ENCODE measurements at places on chromosomes 2 and 18. TPM values are rescaled to one million over a fixed set of nuclear protein-coding genes. Genes with fewer than 3 reads are reported as not detected.

GRCh38 chr2:39403311-39403710 lies 33.8 kb downstream of the MAP4K3 start:
- H3K36me3 ChIP-seq: no peaks in the 10 kb centered on the region
- no peak overlapping the region for H3K4me3 ChIP-seq
- no peaks in the 10 kb centered on the region for H3K27me3 ChIP-seq
- DNase-seq: no peak

- no peaks in the 10 kb centered on the region for H3K36me3 ChIP-seq
- no peak overlapping the region for H3K27ac ChIP-seq
- no peaks in the 10 kb centered on the region for H3K27me3 ChIP-seq
- no peak for DNase-seq
Measured at GRCh38 chr2:224208007-224208406, 168.9 kb upstream of the SERPINE2 start.

- no peaks in the 10 kb centered on the region for H3K27me3 ChIP-seq
- H3K4me3 ChIP-seq: no peak overlapping the region
- H3K36me3 ChIP-seq: no peaks in the 10 kb centered on the region
Measured at GRCh38 chr2:23221236-23221635, 163.7 kb upstream of the KLHL29 start.

DNA sequence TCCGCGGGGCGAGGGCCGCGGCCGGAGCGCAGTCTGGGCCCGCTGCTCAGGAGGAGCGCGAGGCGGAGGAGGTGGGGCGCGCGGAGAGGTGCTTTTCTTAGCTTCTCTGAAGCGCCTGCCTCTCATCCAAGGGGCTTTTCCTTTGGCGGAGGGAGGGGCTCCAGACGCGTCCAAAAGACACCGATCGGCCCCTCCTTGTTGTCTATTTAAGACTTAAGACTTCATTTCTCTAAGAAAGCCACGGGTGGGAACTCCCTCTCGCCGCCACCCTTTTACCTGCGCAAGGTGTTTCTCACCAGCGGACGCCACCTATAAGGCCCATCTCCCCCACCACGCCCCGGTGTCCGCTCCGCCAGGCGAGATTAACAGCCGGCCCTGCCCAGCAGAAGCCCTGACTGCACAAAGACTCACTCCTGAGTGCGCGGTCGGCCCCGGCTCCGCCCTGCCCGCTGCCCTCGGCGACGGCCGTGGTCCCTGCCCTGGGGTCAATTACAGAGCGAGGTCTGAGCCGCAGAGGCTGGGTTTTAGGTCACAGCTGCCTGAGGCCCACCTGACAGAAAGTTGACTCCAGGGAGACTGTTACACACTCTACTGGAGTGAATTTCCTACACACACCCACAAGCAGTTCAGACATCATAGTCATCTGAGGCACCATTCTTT lies at the start of gene DSC2:
DSC2 (minus strand) TSS at position 397 of the 660 bp plus-strand sequence. CDS start 450 bp downstream, outside the sequence.
- no peak within 1 kb of the TSS for H3K4me3 ChIP-seq
- no peaks in the 10 kb centered on the region for H3K36me3 ChIP-seq
- peak within 1 kb of the TSS; percentile 74 for H3K27ac ChIP-seq
- H3K27me3 ChIP-seq: no peaks in the 10 kb centered on the region

GRCh38 chr2:20672201-20672951 lies 5.4 kb downstream of the GDF7 start:
- H3K27me3 ChIP-seq: peaks cover 39% of the 10 kb centered on the region
- peaks cover 7% of the 10 kb centered on the region for H3K4me1 ChIP-seq
- no peak overlapping the region for H3K27ac ChIP-seq
- DNase-seq: no peak
- H3K36me3 ChIP-seq: no peaks in the 10 kb centered on the region
- no peak overlapping the region for H3K4me3 ChIP-seq

GRCh38 chr2:171271971-171272436 lies 111.3 kb upstream of the TLK1 start:
- H3K4me1 ChIP-seq: no peaks in the 10 kb centered on the region
- no peaks in the 10 kb centered on the region for H3K36me3 ChIP-seq
- no peak overlapping the region for H3K4me3 ChIP-seq
- no peak overlapping the region for H3K27ac ChIP-seq
- H3K27me3 ChIP-seq: no peaks in the 10 kb centered on the region
- DNase-seq: no peak

DNA sequence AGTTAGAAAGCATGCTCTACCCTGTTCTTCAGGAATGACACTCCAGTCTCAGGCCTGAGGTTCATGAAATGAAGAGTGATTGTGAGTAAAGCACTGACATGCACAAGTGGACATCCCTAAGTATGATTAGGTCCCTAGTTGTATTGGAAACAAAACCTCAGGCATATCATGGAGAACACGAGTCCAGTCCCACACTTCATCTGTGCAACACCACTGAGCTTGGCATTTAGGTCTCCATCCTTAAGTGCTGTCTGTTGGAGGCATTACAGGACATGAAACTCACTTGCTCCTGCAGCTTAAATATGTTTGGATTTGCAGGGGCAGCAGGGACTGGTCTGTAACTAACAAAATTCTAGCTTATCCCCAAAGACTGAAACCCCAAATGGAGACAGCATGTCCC lies 250.3 kb upstream of the KLHL29 start:
- no peak overlapping the region for H3K27ac ChIP-seq
- no peaks in the 10 kb centered on the region for H3K27me3 ChIP-seq
- H3K4me1 ChIP-seq: no peaks in the 10 kb centered on the region
- H3K36me3 ChIP-seq: no peaks in the 10 kb centered on the region
- H3K4me3 ChIP-seq: no peak overlapping the region

GRCh38 chr18:7817575-7818230 lies 250.6 kb downstream of the PTPRM start:
- no peaks in the 10 kb centered on the region for H3K27me3 ChIP-seq
- H3K4me1 ChIP-seq: no peaks in the 10 kb centered on the region
- H3K36me3 ChIP-seq: no peaks in the 10 kb centered on the region
- no peak for DNase-seq

GRCh38 chr2:175805442-175806124 lies 196.5 kb downstream of the LNPK start:
- no peak overlapping the region for H3K27ac ChIP-seq
- no peak for DNase-seq
- H3K27me3 ChIP-seq: no peaks in the 10 kb centered on the region
- H3K4me1 ChIP-seq: no peaks in the 10 kb centered on the region
- H3K36me3 ChIP-seq: no peaks in the 10 kb centered on the region

- H3K4me1 ChIP-seq: no peaks in the 10 kb centered on the region
- H3K27me3 ChIP-seq: no peaks in the 10 kb centered on the region
- no peak overlapping the region for H3K4me3 ChIP-seq
Measured at GRCh38 chr2:16520891-16521290, 144.7 kb downstream of the CYRIA start.

DNA sequence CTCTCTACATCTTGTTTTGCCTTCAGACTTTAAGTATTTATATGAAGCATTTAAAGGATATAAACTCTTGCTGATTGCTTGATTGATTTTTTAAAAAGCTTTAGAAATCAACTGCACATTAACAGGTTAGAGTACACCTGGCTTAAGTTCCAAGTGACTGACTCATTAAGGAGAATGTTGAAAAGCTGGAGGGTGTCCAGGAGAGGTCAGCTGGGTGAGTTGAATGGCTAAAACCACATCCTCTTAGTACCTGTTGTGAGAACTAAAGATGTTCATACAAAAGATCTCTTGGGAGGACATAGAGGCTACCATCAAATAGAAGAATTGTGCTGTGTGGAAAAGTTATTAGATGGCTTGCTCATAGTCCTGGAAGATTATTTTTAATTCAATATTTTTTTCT lies 206.8 kb downstream of the TXNL1 start:
- H3K4me3 ChIP-seq: no peak overlapping the region
- H3K36me3 ChIP-seq: no peaks in the 10 kb centered on the region
- no peak for DNase-seq
- H3K27ac ChIP-seq: no peak overlapping the region
- H3K27me3 ChIP-seq: no peaks in the 10 kb centered on the region

- no peaks in the 10 kb centered on the region for H3K27me3 ChIP-seq
- no peak overlapping the region for H3K27ac ChIP-seq
- DNase-seq: no peak
- peaks cover 9% of the 10 kb centered on the region for H3K4me1 ChIP-seq
- H3K36me3 ChIP-seq: no peaks in the 10 kb centered on the region
Measured at GRCh38 chr2:85806358-85807118, 52.7 kb downstream of the ATOH8 start.

GRCh38 chr2:170968205-170969003 lies 39.4 kb downstream of the GORASP2 start:
- peaks cover 5% of the 10 kb centered on the region for H3K4me1 ChIP-seq
- H3K27me3 ChIP-seq: no peaks in the 10 kb centered on the region
- no peak for DNase-seq
- no peak overlapping the region for H3K4me3 ChIP-seq

- H3K27me3 ChIP-seq: no peaks in the 10 kb centered on the region
- no peak for DNase-seq
- H3K36me3 ChIP-seq: no peaks in the 10 kb centered on the region
- H3K4me3 ChIP-seq: no peak overlapping the region
- H3K27ac ChIP-seq: no peak overlapping the region
Measured at GRCh38 chr18:59123588-59124369, 15.9 kb upstream of the SEC11C start.

- H3K27me3 ChIP-seq: no peaks in the 10 kb centered on the region
- no peak overlapping the region for H3K4me3 ChIP-seq
- no peak overlapping the region for H3K27ac ChIP-seq
- no peak for DNase-seq
Measured at GRCh38 chr2:181862583-181863281, 28.8 kb upstream of the ITPRID2 start.

- no peaks in the 10 kb centered on the region for H3K27me3 ChIP-seq
- H3K4me3 ChIP-seq: no peak overlapping the region
- no peaks in the 10 kb centered on the region for H3K4me1 ChIP-seq
- no peak for DNase-seq
Measured at GRCh38 chr2:226064932-226065570, 665.5 kb downstream of the NYAP2 start.

- no peak overlapping the region for H3K27ac ChIP-seq
- H3K4me1 ChIP-seq: peaks cover 4% of the 10 kb centered on the region
- H3K4me3 ChIP-seq: no peak overlapping the region
- DNase-seq: no peak
- no peaks in the 10 kb centered on the region for H3K36me3 ChIP-seq
- H3K27me3 ChIP-seq: no peaks in the 10 kb centered on the region
Measured at GRCh38 chr2:217394510-217395351, 534.9 kb upstream of the TNP1 start.

GRCh38 chr2:142937347-142937746 lies 59.9 kb downstream of the KYNU start:
- H3K4me1 ChIP-seq: no peaks in the 10 kb centered on the region
- DNase-seq: no peak
- H3K4me3 ChIP-seq: no peak overlapping the region
- no peaks in the 10 kb centered on the region for H3K27me3 ChIP-seq
- H3K27ac ChIP-seq: no peak overlapping the region
- H3K36me3 ChIP-seq: no peaks in the 10 kb centered on the region

DNA sequence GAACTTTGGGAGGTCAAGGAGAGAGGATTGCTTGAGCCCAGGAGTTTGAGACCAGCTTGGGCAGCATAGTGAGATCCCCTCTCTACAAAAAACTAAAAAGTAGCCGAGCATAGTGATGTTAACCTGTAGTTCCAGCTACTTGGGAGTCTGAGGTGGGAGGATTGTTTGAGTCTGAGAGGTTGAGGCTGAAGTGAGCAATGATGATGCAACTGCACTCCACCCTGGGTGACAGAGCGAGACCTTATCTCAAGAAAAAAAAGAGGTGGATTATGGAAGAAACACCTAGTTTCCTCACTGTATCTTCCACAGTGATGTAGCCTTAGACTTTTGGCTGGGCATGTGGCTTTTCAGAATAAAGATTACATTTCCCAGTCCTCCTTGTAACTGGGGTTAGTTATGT lies 237.2 kb upstream of the SPRED2 start:
- no peak for DNase-seq
- H3K4me3 ChIP-seq: no peak overlapping the region
- no peaks in the 10 kb centered on the region for H3K4me1 ChIP-seq
- no peak overlapping the region for H3K27ac ChIP-seq

DNA sequence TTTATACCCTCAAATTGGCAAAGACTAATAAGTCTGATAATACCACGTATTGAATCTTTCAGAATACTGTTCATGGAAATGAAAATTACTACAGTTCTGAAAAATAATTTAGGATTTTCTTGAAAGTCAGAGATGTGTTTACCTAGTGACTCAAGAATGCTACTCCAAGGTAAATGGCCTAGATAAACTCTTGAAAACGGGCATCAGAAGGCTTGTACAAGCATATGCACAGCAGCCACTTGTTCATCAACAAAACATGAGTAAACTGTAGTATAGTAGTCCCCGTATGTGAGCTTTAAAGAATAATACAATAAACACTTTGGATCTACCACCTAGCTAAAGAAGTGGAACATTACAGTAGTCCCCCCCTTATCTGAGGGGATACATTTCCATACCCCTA lies 157.5 kb downstream of the THADA start:
- no peaks in the 10 kb centered on the region for H3K27me3 ChIP-seq
- no peak for DNase-seq
- H3K36me3 ChIP-seq: no peaks in the 10 kb centered on the region
- no peaks in the 10 kb centered on the region for H3K4me1 ChIP-seq
- no peak overlapping the region for H3K4me3 ChIP-seq

GRCh38 chr18:45073556-45073955 lies 392.9 kb downstream of the SETBP1 start:
- H3K27ac ChIP-seq: no peak overlapping the region
- no peak for DNase-seq
- H3K36me3 ChIP-seq: no peaks in the 10 kb centered on the region

GRCh38 chr2:96112501-96113366 lies 3.6 kb downstream of the ADRA2B start:
- H3K36me3 ChIP-seq: no peaks in the 10 kb centered on the region
- no peaks in the 10 kb centered on the region for H3K27me3 ChIP-seq
- H3K4me1 ChIP-seq: peaks cover 7% of the 10 kb centered on the region
- no peak overlapping the region for H3K4me3 ChIP-seq

DNA sequence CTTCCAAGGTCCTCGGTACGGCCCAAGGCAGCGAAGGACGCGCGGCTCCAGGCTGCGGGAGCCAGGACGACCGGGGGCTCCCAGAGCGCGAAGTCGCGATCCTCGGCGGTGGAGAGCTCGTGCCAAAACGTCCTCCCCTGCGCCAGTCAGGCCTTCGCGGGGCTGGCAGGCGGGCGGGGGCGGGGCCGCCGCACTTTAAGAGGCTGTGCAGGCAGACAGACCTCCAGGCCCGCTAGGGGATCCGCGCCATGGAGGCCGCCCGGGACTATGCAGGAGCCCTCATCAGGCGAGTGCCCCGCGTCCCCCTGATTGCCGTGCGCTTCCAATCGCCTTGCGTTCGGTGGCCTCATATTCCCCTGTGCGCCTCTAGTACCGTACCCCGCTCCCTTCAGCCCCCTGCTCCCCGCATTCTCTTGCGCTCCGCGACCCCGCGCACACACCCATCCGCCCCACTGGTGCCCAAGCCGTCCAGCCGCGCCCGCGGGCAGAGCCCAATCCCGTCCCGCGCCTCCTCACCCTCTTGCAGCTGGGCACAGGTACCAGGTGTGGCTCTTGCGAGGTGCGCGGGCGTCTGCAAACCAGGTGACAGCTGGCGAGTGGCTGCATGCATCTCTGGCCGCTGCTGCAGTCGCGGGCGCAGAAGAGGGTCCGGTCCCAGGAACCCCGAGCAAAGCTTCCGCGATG lies at the start of gene CIDEA:
CIDEA (plus strand) TSS at position 226 of the 684 bp plus-strand sequence; CDS start at position 249, 23 bp downstream.
- H3K27me3 ChIP-seq: peaks cover 3% of the 10 kb centered on the region
- no peaks in the 10 kb centered on the region for H3K4me1 ChIP-seq
- no peaks in the 10 kb centered on the region for H3K36me3 ChIP-seq
- no peak for DNase-seq
- no peak within 1 kb of the TSS for H3K27ac ChIP-seq
- H3K4me3 ChIP-seq: no peak within 1 kb of the TSS

CNTNAP5 gene
- total RNA-seq: not detected

LINC00305 gene
- total RNA-seq: not detected

UBXN4 gene
- 96.9 TPM for total RNA-seq

PTPN4 gene
- 34.2 TPM for total RNA-seq

DSEL gene
- total RNA-seq: 0.24 TPM

NXPH2 gene
- not detected for total RNA-seq

SRD5A2 gene
- not detected for total RNA-seq

FN1 gene
- total RNA-seq: 0.18 TPM

ELOA2 gene
- not detected for total RNA-seq

NUP35 gene
- 38.6 TPM for total RNA-seq
